Peyer's patch (tissue), 4 donors: ENCODE measurements at places on chromosomes 12 and 14. TPM values are rescaled to one million over a fixed set of nuclear protein-coding genes. Genes with fewer than 3 reads are reported as not detected.
A peak's percentile ranks its signal among the peaks of the same experiment; 100 is the strongest.

TAS2R31 gene
- total RNA-seq = 9.0 TPM

DNA sequence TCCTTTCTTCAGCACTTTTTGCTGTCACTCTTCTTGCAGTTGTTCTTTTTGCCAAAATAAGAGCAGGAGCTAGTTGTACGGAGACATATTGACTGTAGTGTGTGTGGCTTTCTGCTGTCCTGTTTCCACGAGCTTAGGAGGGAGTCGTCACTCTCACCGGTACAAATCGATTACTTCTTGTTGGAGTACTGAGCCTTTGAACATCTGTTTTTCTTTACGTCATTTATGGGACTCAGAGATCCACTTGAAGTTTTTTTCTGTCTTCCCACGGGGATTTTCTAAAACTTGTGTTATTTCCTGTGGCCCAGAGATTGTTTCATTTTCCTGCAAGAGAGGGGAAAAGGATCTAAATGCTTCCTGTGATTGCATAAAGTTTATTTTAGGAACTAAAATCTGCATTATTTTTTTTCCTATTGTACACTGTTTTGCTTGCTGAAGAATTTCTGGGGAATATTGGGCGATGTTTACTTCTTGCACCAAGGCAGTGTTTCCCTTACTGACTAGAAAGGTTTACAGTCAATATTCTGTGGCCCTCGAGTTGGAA, 199.8 kb upstream of the ARHGAP5 start:
- no peaks in the 10 kb centered on the region for H3K4me1 ChIP-seq
- H3K36me3 ChIP-seq = no peaks in the 10 kb centered on the region
- H3K27ac ChIP-seq = no peak overlapping the region
- H3K4me3 ChIP-seq = no peak overlapping the region
- no peaks in the 10 kb centered on the region for H3K27me3 ChIP-seq
- DNase-seq = no peak

GRCh38 chr12:11762723-11763326, 113.4 kb downstream of the ETV6 start:
- DNase-seq = peak; percentile 41
- no peaks in the 10 kb centered on the region for H3K36me3 ChIP-seq
- peaks cover 32% of the 10 kb centered on the region for H3K4me1 ChIP-seq
- H3K27ac ChIP-seq = peak overlapping the region; percentile 60

ACVRL1 gene
- total RNA-seq = 62.2 TPM

SMIM41 gene
- 6.6 TPM for total RNA-seq

DNA sequence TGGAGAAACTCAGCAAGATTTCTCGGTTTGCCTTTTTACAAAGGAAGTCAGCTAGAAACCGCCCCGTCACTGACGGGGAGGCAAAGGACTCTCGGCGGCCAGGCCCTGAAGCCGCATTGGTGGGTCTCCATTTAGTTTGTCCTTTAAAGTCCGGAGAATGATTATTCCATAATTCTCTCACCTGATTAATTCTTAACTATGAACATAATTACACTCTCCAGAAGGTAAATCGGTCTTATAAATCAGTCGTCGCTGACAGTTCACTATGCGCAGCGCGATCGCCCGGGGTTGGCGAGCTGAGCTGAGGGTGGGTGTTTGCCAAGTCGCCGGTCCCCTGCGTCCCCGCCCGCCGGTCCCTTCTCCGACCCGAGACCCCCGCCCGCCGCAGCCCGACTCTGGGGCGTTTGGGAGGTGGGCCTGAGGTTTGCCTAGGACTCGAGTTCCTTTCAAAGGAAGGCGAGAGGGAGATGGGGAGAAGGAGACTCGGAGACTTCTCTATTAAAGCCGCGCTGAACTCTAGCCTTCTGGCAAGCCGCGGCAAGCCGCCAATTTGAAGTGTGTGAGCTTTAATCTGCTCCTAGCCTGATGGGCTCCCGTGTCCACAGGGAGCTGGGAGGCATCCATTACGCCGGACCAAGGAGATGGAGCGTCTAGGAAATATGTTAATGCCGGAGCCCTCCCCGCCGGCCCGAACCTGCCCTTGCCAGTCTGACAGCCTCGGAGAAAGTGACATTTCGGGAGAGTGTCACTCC, 392.9 kb downstream of the NOVA1 start:
- H3K36me3 ChIP-seq = no peaks in the 10 kb centered on the region
- peak overlapping the region; percentile 29 for H3K4me3 ChIP-seq
- DNase-seq = no peak
- H3K4me1 ChIP-seq = no peaks in the 10 kb centered on the region
- no peak overlapping the region for H3K27ac ChIP-seq

KRT78 gene
- not detected for total RNA-seq

DNA sequence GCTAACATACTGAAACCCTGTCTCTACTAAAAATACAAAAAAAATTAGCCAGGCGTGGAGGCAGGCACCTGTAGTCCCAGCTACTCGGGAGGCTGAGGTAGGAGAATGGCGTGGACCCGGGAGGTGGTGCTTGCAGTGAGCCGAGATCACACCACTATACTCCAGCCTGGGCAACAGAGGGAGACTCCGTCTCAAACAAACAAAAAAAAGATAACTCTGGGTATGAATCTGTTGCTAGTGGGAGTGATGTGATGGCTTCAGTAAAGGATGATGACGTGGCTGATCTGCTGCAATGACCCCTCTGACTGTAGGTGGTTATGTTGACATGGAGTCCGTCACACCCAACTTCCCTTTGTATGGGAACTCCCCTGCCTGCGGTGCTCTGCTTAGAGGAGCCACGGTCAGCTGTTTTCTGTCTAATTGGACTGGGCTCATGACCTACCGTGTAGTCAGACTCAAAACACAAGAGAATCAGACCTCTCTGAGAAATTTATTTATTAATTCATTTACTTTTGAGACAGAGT, 59.1 kb upstream of the MED13L start:
- no peaks in the 10 kb centered on the region for H3K27me3 ChIP-seq
- H3K27ac ChIP-seq = no peak overlapping the region
- no peaks in the 10 kb centered on the region for H3K4me1 ChIP-seq
- DNase-seq = peak; percentile 76
- H3K36me3 ChIP-seq = no peaks in the 10 kb centered on the region

- H3K4me3 ChIP-seq = no peak overlapping the region
- H3K4me1 ChIP-seq = no peaks in the 10 kb centered on the region
- no peaks in the 10 kb centered on the region for H3K36me3 ChIP-seq
- H3K27ac ChIP-seq = no peak overlapping the region
- DNase-seq = no peak
Measured at GRCh38 chr12:17982556-17982955, 107.4 kb downstream of the RERGL start.

DNA sequence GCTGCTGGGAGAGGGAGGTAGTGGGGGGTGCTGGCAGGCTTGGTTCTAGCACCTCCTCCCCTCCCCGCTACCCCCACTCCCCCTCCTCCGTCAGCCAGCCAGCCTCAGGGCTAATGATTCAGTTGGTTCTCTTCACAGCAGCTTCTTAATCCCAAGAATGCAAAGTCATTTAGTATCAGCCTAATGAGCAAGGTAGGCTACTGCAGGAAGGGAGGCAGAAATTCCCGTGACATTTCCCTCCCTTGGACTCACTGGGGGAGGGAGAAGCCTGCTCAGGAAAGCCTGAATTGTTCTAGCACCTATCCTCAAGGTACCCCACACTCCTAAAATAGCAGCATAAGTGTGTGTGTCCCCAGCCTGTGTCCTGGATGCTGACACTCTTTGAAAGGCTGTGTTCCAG, 29.8 kb downstream of the ITPK1 start:
- H3K36me3 ChIP-seq = no peaks in the 10 kb centered on the region
- H3K4me3 ChIP-seq = no peak overlapping the region
- no peak for DNase-seq
- peak overlapping the region; percentile 44 for H3K27ac ChIP-seq
- no peaks in the 10 kb centered on the region for H3K4me1 ChIP-seq

DNA sequence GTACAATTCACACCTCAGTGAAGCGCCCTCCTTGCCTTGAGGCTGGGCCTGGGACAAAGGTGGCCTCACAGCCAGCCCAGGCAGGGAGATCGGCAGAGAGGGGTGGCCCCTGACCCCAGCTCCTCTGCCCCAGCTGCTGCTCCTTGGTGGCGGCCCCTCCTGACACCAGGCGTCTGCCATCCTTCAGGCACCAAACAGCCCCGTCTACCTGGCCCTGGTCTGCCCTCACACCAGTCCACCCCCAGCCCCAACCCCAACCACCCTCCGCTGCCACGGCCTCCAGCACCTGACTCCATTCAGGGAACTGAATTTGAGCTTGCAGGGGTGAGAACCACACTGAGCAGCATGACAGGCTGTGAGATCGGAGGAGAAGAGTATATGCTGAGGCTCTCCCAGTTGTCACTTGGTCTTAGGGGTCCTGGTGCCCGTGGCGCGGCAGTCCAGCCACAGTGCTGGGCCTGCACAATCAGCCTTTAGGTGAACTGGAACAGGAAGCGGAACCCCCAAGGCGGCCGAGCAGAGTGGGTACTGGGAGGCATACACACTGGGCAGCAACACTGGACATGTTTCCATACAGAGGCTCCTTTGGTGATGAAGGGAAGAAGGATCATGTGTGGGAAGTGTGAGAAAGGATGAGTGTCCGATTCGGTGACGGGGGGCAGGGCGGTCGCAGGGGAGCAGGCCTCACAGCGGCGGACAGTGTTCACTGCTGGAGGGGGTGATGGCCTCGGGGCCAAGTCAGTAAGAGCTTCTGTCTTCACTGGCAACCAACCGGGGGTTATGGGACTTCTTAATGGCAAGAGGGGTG, 18.7 kb downstream of the ZFYVE21 start:
- no peak overlapping the region for H3K4me3 ChIP-seq
- no peaks in the 10 kb centered on the region for H3K27me3 ChIP-seq
- H3K36me3 ChIP-seq = no peaks in the 10 kb centered on the region
- H3K4me1 ChIP-seq = no peaks in the 10 kb centered on the region
- no peak overlapping the region for H3K27ac ChIP-seq
- DNase-seq = no peak
